ENCODE measurements at places on chromosomes 1 and 21.

GRCh38 chr1:27487966-27488884 is 1.7 kb downstream of the WASF2 start:
- no peak for DNase-seq

GRCh38 chr21:25487046-25487594 is 120.2 kb downstream of the MRPL39 start:
- DNase-seq: no peak

GRCh38 chr1:162861101-162861500 is at the start of gene CCDC190:
TSS of gene CCDC190 (minus strand) at chr1:162861175. CDS start at chr1:162859646, 1,529 bp downstream.
- DNase-seq: no peak

DNA sequence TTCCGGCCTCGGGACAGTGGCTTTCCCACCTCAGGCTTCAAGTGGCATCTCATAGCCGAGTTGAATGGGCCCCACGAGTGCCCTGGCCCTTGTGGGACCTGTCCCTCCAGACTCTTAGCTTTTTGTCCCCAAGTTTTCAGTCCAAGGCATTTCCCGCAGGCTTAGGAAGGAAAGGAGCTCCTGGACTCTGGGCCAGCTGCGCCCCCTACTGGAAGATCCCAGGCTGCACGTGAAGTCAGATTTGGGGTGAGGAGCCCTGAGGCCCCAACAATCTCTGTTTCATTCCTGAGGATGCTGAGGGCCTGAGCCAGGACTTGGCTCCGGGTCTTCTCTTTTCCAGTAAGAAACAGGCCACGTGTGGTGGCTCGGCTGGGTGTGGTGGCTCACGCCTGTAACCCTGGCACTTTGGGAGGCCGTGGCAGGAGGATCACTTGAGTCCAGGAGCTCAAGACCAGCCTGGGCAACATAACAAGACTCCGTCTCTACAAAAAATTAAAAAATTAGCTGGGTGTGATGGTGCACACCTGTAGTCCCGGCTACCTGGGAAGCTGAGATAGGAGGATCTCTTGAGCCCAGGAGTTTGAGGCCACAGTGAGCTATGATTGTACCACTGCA is 67.4 kb downstream of the ARHGEF10L start:
- no peak for DNase-seq

GRCh38 chr21:26127918-26128317 is 42.7 kb downstream of the APP start:
- DNase-seq: no peak

- DNase-seq: no peak
Measured at GRCh38 chr1:174654560-174654959, 206.8 kb downstream of the GPR52 start.

DNA sequence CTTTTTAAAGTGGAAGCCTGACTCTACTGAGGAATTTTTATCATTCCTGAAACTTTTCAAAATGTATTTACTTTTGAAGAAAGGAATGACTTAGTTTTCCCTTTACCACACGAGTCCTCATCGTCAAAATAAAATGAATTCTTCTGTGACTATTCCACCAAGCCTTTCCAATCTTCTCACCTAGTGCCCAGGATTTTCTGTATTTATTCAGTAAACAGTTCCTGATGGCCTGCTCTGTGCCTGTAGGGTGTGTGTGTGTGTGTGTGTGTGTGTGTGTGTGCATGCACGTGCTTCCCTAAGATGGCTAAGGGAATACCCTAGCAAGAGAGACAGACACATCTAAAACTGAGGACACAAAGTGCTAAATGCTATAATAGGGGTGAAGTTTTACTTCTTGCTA is 395.0 kb upstream of the USP24 start:
- DNase-seq: no peak

DNA sequence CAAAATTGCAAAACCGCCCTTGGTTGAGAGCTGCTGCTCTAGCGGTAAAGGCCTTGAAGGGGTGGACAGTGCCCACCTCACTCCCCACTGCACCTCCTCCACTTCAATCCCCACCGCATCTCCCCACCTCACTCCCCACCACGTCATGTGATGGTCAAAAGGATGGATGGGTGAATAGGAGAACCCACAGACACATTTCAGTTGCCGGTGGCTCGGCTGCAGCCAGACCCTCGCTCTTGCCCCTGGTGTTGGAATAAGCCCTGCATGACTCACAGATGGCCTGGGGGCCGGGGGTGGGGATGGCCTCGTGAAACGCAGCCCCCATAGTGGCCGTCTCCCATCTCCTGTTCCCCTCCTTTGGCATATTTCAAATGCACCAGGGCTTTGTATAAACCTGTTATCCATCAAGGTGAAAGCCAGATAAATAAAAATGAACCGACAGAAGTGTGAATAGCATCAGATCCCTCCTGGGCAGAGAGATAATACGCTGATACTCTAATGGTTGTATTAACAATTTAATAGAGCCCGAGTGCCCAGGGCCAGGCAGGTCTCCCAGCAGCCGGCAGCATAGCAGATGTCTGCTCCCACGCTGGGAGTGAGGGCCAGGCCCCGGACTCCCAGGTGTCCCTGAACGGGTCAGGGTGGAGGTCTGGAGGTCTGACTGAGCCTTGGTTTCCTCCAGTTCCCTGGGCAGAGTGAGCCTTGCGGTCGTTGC is 300.3 kb downstream of the NPHP4 start:
- DNase-seq: no peak

- no peak for DNase-seq
Measured at GRCh38 chr1:225651376-225651871, 1.5 kb downstream of the ENAH start.

Data from GM04503 (cell line).